ENCODE measurements at places on chromosomes 2 and 18.

DNA sequence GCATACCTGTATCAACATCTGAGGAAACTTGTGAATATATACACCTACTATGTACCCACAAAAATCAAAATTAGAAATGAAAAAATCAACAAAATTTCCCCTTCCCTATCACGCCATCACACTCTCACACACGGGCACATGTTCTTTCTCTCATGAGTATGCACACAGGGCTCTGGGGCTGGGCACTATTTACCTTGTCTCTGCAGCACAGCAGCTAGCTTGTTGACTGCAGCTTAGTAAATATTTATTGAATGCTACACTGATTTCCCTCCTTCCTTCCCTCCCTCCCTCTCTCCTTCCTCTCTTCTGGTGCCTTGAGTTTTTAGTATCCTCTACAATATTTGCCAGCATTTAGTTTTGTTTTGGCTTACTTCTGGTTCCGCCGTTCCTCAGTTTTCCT is 182.7 kb upstream of the LHCGR start:
- no peaks in the 10 kb centered on the region for H3K36me3 ChIP-seq
- no peak overlapping the region for H3K27ac ChIP-seq
- H3K4me1 ChIP-seq, result no peaks in the 10 kb centered on the region
- DNase-seq, result no peak

DNA sequence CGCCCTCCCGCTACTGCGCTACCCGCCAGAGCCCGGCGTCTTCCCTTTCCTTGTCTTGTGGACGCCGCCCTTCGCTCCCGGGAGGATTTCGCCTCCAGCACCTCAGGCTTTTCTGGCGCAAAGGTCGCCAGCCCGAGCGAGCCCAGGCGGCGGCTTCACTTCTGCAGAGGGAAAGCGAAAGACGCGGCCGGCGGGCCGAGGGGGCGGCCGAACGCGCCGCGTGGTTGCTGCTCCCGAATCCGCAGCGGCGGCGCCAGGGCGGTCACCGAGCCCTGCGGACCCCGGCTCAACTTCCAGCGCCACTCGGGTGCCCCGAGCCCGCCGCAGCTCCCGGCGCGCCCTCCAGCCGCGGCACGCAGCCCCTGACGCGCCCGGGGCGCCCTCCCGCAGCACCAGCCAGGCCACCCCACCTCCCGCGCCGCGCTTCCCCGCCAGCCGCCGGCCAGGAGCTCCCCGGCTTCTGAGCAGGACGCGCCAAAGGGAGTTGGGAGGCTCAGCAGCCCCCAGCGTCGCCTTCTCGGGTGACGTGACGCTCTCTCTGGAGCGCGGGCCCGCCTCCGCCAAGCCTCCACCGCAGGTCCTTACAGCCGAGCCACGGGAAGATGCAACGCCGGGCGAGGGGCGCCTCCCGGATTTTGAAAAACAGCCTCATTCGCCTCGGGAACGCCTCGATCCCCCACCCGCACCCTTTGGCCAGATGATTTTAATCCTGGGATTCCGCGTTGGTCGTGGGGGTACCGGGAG is 84.9 kb upstream of the EPB41L3 start:
- no peaks in the 10 kb centered on the region for H3K36me3 ChIP-seq
- H3K27ac ChIP-seq, result no peak overlapping the region
- H3K4me3 ChIP-seq, result peak overlapping the region; percentile 65
- peaks cover 5% of the 10 kb centered on the region for H3K4me1 ChIP-seq
- H3K27me3 ChIP-seq, result peaks cover 20% of the 10 kb centered on the region

GRCh38 chr18:59454909-59455727 is 96.1 kb upstream of the LMAN1 start:
- no peak for DNase-seq
- H3K36me3 ChIP-seq, result no peaks in the 10 kb centered on the region
- no peak overlapping the region for H3K27ac ChIP-seq
- no peak overlapping the region for H3K4me3 ChIP-seq
- H3K4me1 ChIP-seq, result no peaks in the 10 kb centered on the region

GRCh38 chr2:211457325-211457724 is 900.9 kb downstream of the CPS1 start:
- no peak overlapping the region for H3K4me3 ChIP-seq
- no peak overlapping the region for H3K27ac ChIP-seq
- H3K36me3 ChIP-seq, result no peaks in the 10 kb centered on the region
- H3K4me1 ChIP-seq, result no peaks in the 10 kb centered on the region
- H3K27me3 ChIP-seq, result no peaks in the 10 kb centered on the region
- DNase-seq, result no peak

- DNase-seq, result no peak
- no peaks in the 10 kb centered on the region for H3K27me3 ChIP-seq
- H3K4me1 ChIP-seq, result no peaks in the 10 kb centered on the region
- H3K36me3 ChIP-seq, result peaks cover 2% of the 10 kb centered on the region
These were observed 91.9 kb downstream of the VRK2 start for GRCh38 chr2:58138396-58139030.

GRCh38 chr2:109711230-109712122 is 82.6 kb upstream of the RGPD5 start:
- no peak overlapping the region for H3K27ac ChIP-seq
- DNase-seq, result no peak
- no peak overlapping the region for H3K4me3 ChIP-seq
- no peaks in the 10 kb centered on the region for H3K4me1 ChIP-seq
- H3K27me3 ChIP-seq, result no peaks in the 10 kb centered on the region
- H3K36me3 ChIP-seq, result no peaks in the 10 kb centered on the region

DNA sequence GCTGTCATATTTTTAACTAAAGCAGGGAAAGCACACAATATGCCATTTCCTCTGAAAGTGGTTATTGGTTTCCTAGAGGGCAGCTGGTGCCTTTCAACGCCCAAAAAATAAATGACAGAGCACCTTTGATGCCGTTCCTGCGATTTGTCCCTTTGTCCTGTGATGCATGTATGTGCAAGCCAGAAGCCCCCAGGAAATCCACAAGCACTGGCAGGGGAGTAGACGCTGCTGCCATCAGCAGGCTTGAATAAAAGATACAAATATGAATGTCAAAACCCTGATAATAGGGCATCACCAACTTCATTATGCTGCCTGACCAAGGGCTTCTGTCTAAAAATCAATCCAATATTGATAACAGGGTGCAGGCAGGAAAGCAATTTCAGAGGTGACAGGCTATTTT is 246.1 kb downstream of the FBXO15 start:
- no peak overlapping the region for H3K27ac ChIP-seq
- H3K4me1 ChIP-seq, result no peaks in the 10 kb centered on the region
- H3K36me3 ChIP-seq, result no peaks in the 10 kb centered on the region
- H3K4me3 ChIP-seq, result no peak overlapping the region
- no peaks in the 10 kb centered on the region for H3K27me3 ChIP-seq

GRCh38 chr2:64929333-64929732 is 59.9 kb upstream of the SLC1A4 start:
- H3K4me1 ChIP-seq, result no peaks in the 10 kb centered on the region
- H3K4me3 ChIP-seq, result no peak overlapping the region
- no peaks in the 10 kb centered on the region for H3K36me3 ChIP-seq
- DNase-seq, result no peak
- H3K27me3 ChIP-seq, result peaks cover 27% of the 10 kb centered on the region

DNA sequence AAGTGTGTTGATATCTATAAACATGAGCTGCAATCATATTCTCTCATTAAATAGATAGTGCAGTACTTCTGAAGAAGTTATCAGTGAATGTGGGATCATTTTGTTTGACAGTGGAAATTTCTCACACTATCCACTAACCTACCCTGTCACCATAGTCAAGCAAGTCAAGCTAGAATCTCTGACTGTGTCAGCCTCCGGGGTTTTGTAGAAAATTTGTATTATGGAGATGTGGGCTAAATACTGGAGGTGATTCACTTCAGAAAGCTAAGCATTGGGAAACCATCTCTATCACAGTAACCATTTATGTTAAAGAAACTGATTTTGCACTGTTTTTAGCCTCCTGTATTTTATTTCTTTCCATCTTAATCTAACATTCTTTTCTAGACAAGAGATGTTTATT is 126.6 kb upstream of the CREB1 start:
- H3K4me1 ChIP-seq, result no peaks in the 10 kb centered on the region
- H3K36me3 ChIP-seq, result no peaks in the 10 kb centered on the region
- H3K27me3 ChIP-seq, result no peaks in the 10 kb centered on the region
- H3K4me3 ChIP-seq, result no peak overlapping the region

DNA sequence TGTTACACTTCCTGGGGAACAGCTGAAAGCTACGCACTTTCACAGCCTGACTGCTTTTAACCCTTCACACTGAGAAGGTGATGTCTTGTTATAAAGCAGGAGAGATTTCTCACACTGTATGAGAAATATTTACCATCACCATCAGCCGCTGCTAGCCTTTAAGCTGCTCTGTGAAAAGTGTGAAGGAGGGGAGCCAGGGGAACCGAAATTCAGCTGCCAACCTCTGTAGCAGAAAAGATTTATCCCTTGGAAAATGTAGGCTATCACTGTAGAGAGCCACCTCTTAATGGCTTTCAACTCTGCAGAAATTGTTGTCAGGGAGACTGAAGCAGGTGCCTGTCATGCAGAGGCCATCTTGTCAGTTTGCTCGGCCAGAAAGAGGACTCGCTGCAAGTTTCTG is 145.3 kb downstream of the SP3 start:
- peaks cover 14% of the 10 kb centered on the region for H3K27me3 ChIP-seq
- no peaks in the 10 kb centered on the region for H3K4me1 ChIP-seq
- DNase-seq, result no peak
- no peaks in the 10 kb centered on the region for H3K36me3 ChIP-seq

GRCh38 chr2:225558399-225559071 is 159.0 kb downstream of the NYAP2 start:
- H3K27me3 ChIP-seq, result no peaks in the 10 kb centered on the region
- H3K4me1 ChIP-seq, result no peaks in the 10 kb centered on the region
- DNase-seq, result no peak
- no peak overlapping the region for H3K27ac ChIP-seq
- no peaks in the 10 kb centered on the region for H3K36me3 ChIP-seq

- no peaks in the 10 kb centered on the region for H3K36me3 ChIP-seq
- H3K27ac ChIP-seq, result no peak overlapping the region
- DNase-seq, result no peak
- H3K4me1 ChIP-seq, result no peaks in the 10 kb centered on the region
- H3K27me3 ChIP-seq, result no peaks in the 10 kb centered on the region
These were observed 32.3 kb downstream of the TMEM37 start for GRCh38 chr2:119463990-119464389.

DNA sequence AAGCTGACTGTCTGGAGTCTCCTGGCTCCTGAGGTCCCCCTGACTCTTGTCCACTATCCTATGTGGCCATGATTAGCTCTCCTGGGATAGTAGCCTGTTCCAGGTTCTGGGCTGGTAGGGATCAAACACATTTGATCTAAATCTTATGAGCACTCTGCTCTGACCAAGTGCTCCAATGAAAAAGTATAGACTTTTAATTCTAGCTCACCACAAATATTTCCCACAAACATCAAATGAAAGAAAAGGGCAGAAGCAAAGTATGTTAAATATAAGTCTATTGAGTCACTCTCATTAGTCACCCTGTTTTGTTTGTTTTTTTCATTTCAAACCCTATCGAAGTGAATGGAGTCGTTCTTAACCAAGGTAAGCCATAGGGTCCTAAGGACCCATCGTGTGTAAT is 39.7 kb upstream of the NEDD4L start:
- DNase-seq, result peak; percentile 88
- no peaks in the 10 kb centered on the region for H3K27me3 ChIP-seq
- H3K4me3 ChIP-seq, result peak overlapping the region; percentile 20
- peaks cover 26% of the 10 kb centered on the region for H3K4me1 ChIP-seq
- no peaks in the 10 kb centered on the region for H3K36me3 ChIP-seq

- peaks cover 14% of the 10 kb centered on the region for H3K4me1 ChIP-seq
- no peak overlapping the region for H3K4me3 ChIP-seq
- peak overlapping the region; percentile 60 for H3K27ac ChIP-seq
- no peaks in the 10 kb centered on the region for H3K36me3 ChIP-seq
- H3K27me3 ChIP-seq, result no peaks in the 10 kb centered on the region
These were observed 17.3 kb upstream of the GTF2A1L start for GRCh38 chr2:48600204-48600813.

Measured in astrocyte (in vitro differentiated cells and primary cell).